ENCODE measurements at places on chromosomes 16 and 17.

- no peak for DNase-seq
These were observed 43.7 kb downstream of the TMEM132E start for GRCh38 chr17:34622862-34623623.

DNA sequence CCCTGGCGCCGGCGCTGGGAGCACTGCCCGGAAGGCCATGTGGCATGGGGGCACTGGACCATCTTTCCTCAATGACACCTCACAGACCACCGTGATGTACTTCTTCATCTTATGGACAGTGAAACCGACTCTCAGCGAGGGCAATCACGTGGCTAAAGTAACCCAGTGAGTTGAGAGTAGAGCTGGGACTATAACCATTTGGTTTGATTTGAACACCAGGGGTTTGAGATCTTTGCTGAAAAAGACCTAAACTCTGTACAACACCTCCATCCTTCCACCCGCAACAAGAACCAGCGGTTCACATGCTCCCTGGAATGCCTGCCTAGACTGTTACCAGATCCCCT, 3.3 kb downstream of the ITGA2B start:
- DNase-seq, result no peak

DNA sequence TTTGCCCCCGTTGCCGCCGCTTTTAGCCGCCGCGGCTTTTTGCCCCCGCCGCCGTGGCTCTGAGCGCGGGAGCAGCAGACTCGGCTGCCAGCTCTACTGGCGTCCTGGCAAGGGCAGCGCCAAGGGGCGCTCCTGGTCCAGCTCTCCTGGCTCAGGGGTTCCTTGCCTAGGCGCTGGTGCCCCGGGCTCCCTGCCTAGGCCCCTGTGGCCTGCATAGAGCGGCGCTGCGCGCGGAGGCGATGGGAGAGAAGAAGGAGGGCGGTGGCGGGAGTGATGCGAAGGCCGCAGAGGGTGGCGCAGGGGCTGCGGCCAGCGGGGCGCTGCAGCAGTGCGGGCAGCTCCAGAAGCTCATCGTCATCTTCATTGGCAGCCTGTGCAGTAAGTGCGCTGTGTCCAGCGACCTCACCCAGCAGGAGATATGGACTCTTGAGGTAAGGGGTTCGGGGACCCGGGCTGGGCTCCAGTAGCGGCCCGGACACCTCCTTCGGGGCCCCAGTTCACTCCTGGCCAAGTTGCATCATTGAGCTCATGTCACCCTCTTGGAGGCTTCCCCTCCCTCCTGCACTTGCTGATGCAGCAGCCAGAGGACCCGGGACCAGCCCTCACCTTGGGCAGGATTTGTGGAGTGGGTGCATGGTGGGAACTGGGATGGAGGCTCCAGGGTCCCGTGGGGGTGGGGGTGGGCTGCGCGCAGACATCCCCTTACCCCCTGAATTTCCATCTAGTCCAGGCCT, 1344.4 kb downstream of the TP53TG3F start:
- DNase-seq, result no peak

GRCh38 chr17:7912927-7913524, 3.1 kb downstream of the RNF227 start:
- peak; percentile 87 for DNase-seq

- DNase-seq, result peak; percentile 25
These were observed 43.1 kb upstream of the MEAK7 start for GRCh38 chr16:84547546-84548061.

GRCh38 chr17:78361225-78361701, 1.4 kb upstream of the SOCS3 start:
- DNase-seq, result no peak

DNA sequence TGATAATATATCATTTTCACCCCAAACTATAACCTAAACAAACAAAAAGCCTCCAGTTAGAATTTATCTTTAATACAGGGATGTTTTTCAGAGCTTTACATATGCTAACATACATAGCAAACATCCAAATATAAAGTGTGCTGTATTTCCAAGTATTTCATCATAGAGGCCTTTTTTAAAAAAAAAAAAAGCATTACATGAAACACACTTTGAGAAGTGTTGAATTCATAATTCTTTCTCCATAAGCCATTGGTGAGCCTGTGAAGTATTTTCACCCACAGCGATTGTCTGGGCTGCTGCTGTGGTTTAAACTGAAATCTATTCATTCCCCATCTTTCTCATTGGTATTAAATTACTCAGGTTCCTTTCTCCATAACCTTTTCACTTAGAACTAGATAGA, 503.4 kb upstream of the CDH8 start:
- DNase-seq, result no peak

All from choroid plexus epithelial cell (primary cell).